Cortex of kidney (tissue), 1 donor: ENCODE measurements at places on chromosomes 16 and 17.

DNA sequence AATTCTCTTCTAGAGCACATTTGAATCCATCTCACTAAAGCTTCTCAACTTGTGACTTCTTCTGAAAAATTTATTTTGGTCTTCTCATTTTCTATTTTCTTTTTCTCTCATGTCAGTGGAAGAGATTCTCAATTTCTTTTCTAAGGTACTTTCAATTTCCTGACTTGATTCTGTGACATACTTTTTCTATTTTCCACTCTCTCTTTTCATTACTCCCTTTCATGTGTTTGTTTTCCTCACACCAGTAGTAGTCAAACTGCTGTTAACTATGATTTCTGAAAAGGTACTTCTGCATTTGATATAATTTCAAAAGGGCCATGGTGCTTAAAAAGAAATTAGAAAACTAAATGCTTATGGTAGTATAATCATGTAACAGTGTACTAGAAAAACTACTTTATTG is 41.9 kb downstream of the NFAT5 start:
- DNase-seq, result no peak

- DNase-seq, result no peak
These were observed 39.3 kb upstream of the TAC4 start for GRCh38 chr17:49887086-49887743.

GRCh38 chr16:31118223-31119155 is 1.0 kb downstream of the KAT8 start:
- no peak for DNase-seq

GRCh38 chr17:9468532-9468931 is 107.1 kb downstream of the STX8 start:
- DNase-seq, result no peak

DNA sequence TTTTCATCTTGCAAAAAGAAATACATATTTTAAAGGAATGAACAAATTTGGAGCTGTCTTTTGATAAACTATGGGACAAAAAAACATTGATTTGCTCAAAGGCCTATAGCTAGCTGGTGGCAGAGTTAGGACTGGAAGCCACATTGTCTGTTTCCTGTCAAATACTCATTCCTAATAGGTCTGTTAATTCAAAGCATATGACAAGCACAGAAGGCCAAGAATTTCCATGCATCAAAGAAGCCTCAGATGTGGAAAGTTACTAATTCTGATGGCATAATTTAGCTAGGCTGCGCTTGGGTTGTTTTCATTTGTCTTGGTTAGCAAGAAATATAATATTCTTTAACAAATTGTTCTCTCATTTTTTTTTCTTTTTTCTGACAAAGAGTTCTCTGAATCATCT is 98.0 kb downstream of the CDK5R1 start:
- no peak for DNase-seq

DNA sequence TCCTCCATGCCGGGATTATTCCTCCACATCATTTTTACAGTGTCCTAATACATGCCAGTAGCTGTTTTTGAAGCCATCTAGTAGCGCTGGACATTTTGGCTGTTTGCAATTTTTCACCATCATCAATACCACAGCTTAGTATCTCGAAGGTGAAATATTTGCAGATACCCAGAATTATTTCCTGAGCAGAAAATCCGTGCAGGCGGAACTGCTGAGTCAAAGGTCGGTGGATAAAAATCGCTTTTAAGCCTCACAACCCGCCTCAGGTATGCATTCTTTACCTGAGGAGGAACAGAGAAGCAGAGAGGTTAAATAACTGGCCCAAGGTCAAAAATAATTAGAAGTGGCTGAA is 584 bp upstream of the TNRC6A start:
- no peak for DNase-seq

DNA sequence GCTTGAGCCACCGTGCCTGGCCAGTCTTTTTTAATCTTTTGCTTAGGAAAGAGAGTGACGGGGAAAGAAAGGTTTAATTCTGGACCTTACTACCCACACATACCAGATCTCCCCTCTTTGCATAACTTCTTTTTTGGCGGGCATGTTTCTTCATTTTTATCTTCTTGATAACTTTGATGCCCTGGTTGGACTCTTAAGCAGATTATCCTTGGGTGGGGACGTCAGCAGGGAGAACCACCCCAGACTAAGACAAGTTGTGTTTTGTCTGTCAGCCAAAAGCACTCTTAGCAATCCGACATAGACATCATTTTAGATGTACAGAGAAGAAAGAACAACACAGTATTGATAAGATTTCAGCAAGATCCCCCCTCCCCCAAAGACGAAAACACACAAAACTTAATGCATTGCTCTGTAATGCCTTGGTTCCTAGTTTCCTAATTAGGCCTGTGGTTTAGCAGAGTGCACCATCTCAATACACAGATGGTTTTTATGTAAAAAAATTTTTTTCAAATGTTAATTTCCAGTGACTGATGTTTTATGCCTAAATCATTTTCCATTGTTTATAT is 99.9 kb downstream of the MSI2 start:
- DNase-seq, result no peak

GRCh38 chr16:69190598-69190997 is 3.6 kb downstream of the SNTB2 start:
- no peak for DNase-seq

DNA sequence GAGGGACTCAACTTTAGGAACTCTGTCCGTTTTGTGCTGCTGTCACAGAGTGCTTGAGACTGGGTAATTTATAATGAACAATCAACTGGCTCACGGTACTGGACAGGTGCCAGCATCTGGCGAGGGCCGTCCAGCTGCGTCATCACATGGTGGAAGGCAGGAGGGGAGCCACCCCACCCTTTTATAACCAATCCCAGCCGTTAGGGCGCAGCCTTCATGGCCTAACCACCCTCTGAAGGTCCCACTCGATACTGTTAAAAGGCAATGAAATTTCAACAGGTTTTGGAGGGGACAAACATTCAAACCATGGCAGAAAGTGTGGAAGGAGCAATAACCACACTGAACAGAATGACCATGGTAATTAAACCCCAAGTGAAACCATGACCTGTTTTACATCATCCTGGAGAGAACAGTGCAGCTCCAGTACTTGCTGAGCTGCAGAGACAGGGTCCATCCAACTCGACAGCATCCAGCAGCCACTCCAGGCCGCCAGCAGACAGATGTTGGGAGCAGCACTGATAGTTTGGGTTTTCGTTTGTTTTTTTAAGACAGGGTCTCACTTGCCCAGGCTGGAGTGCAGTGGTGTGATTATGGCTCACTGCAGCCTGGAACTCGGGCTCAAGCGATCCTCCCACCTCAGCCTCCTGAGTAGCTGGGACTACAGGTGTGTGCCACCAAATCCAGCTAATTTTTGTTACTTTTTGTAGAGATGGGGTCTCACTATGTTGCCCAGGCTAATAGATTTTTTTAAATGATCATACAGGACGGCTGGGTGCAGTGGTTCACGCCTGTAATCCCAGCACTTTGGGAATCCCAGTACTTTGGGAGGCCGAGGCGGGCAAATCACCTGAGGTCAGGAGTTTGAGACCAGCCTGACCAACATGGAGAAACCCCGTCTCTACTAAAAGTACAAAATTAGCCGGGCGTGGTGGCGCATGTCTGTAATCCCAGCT is 11.0 kb downstream of the CHMP6 start:
- no peak for DNase-seq
